SJSA1 (cell line): ENCODE measurements at places on chromosomes 13 and 19.

DNA sequence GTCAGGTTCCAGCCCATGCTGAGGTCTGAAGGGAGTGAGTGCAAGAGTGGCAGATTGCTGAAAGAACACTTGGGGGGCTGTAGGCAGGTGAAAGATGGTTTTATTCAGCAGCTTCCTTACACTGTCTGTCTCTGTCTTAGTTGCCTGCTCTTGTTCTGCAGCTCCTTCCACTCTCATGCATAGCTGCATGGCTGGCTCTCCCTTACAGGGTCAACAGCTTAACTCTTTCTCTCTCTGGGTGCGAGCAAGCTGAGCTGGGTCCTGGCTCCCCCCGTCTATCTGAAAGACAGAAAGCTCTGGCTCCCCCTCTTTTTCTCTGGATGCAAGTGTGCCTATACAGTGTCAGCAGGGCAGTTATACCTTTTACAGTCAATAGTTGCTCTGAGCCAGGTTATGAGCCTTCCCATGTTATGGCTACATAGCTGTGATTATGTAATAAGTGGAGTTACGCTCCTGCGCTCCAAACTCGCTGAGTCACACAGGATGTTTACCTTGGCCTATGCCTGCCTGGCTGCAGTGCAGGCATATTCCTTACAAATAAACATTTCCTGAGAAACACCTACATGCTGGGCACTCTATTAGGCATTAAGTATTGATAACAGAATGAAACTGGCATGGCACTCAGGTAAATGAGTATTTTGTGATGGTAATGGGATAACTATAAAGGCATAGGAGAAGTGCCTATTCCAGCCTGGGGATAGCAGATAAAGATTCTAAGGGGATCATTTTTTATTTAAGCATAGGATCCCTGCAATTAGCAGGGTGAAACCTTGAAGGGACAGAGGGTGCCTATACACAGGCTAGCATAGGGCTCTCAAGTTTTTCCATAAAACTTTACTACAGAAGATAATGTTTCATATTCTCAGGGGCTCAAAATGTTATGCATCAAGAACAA is 826.9 kb upstream of the PCDH9 start:
- DNase-seq, result no peak

- no peak for DNase-seq
Measured at GRCh38 chr13:66329988-66330451, 900.1 kb downstream of the PCDH9 start.

- no peak for DNase-seq
Measured at GRCh38 chr13:52374873-52375411, 31.0 kb downstream of the THSD1 start.

DNA sequence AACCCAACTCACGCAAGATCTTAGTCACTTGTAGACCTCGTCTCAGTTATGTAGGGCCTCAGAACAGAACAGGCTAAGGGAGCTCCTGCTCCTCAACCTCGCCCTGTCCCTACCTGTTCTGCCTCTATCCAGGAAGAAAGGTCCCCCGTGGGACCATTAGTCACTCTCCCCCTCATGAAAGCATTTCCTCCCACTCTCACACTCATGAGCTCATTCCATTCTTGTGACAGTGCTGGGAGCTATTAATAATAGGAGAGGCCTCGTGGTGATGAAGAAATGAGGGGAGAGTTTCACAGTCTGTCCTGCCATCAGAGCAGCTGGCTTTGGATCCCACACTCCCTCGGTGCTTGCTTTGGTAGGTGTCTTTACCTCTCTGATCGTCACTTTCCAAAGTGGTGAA is 10.2 kb downstream of the PPP2R1A start:
- DNase-seq, result no peak

GRCh38 chr13:50715402-50716146 is 127.9 kb downstream of the DLEU7 start:
- no peak for DNase-seq
